ENCODE measurements at places on chromosomes 4 and X.

DNA sequence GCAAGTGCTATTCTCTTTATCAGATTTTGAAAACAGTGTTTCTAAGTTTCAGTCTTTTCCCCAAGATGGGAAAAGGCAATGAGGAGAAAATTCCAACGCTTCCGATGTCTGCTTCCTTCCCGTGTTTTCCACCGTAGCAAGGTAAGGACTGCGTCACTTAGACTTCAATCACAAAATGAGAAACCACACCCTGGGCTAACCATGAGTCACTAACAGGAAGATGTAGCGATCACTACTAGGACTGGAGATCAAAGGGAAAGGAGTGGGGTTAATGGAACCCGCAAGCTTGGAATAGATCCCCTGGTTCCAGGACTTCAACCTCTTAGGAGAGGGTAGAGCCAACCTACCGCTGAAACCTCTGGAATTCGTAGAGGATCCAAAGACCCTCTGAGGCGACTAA, 250.7 kb upstream of the ZFP42 start:
- DNase-seq: no peak

- DNase-seq: no peak
Measured at GRCh38 chrX:110248578-110248977, 69.3 kb downstream of the AMMECR1 start.

DNA sequence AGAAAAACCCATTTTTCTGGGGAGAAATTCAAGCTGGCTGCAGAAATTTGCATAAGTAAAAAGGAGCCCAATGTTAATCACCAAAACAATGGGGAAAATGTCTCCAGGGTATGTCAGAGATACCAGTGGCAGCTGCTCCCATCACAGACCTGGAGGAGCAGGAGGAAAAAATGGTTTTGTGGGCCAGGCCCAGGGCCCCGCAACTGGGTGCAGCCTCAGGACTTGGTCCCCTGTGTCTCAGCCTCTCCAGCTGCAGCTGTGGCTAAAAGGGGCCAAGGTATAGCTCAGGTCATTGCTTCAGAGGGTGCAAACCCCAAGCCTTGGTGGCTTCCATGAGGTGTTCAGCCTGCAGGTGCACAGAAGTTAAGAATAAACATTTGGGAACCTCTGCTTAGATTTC, 536.4 kb upstream of the FRG1 start:
- DNase-seq: no peak

GRCh38 chrX:30248854-30249253, 1.9 kb downstream of the MAGEB1 start:
- no peak for DNase-seq

- no peak for DNase-seq
Measured at GRCh38 chrX:72048510-72049455, 82.9 kb downstream of the RTL5 start.

GRCh38 chr4:19941434-19941833, 310.3 kb upstream of the SLIT2 start:
- no peak for DNase-seq

- no peak for DNase-seq
Measured at GRCh38 chr4:123562994-123563750, 166.6 kb downstream of the SPRY1 start.

- no peak for DNase-seq
Measured at GRCh38 chr4:70706516-70706915, 15.2 kb upstream of the RUFY3 start.

GRCh38 chr4:86117705-86118302, 242.0 kb downstream of the MAPK10 start:
- DNase-seq: no peak

GRCh38 chr4:39181520-39181904, 817 bp upstream of the WDR19 start:
- no peak for DNase-seq

- DNase-seq: no peak
Measured at GRCh38 chrX:105870445-105870844, 48.1 kb downstream of the NRK start.

DNA sequence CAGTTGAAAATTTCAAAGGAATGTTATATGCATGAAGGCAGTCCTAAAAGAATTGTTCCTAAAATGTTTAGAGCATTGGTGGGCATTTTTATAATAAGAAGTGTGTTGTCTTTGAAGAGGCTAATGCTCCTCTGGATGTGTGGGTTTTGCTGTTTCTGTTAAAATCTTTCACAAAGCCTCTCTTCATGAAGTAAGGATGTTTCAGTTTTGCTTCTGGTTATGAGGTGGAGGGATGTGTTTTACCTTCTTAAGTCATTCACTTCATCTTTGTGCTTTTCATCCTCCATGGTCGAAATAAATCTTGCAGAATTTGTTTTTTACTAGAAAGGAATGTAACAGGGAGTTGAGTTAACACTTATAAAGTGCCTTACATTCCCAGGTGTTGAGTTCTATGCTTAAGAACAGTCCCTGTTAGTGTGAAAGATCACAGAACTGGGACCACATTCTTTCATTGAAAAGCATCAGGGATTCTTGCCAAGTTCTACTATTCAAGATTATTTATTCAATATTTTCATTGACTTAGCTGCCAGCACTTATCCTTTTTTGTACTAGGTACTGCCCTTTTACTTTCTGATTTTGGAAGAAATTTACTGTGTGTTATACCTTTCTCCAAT, 21.1 kb downstream of the FHIP1A start:
- DNase-seq: no peak

GRCh38 chr4:61571761-61572559, 371.8 kb downstream of the ADGRL3 start:
- DNase-seq: no peak
